Urinary bladder (tissue), 4 donors: ENCODE measurements at places on chromosomes 12 and 14.
A peak's percentile ranks its signal among the peaks of the same experiment; 100 is the strongest.

DNA sequence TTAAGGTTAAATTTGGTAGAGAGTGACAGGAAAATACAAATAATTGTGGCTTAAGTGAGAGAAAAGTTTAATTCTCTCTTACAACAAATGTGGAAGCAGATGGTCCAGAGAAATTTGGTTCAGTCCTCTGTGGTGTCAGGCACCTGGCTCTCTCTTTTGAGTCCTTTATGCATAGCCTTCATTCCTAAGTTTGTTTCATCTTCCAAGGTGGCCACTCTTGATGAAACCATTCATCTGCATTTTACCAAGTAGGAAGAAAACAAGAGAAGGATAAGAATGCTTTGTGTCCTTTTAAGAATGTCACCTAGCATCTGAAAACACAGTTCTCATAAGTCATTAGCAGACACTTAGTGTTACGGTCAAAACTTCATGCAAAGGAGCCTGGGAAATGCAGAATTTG lies 442.5 kb downstream of the CCER1 start:
- DNase-seq, result no peak

DNA sequence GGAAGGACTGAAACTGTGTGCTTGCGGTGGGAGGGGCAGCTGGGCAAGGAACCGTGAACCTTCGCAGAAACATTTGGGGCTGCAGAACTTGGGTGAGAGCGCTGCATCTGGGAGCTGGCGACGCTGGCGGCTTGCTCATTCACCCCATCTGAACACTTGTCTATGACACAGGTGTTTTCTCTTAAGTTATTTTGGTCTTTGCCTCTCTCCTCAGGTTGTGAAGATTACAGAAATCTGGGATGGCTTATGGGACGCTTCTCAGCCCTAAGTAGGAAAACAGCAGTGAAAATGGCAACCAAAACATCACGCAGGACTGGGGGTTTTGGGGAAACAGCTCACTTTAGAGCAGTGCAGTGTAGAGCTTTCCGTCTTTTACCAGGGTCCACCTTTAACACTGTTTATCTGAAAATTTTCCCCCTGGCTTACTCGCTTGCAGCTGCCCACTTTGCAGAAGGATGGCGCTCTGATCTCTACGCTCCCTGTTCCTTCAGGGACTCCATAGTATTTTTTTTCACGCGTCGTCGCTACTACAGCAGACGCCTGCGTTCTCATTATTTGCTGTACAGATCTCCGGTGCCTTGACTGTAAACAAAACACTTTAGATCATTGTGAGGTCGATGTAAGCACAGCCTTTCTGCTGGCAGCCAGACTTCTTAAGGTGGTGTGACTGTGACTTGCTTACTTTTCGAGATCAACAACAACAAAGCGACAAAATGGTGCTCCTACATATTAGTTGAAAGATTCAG lies 2.7 kb upstream of the CDKN1B start:
- no peak for DNase-seq

DNA sequence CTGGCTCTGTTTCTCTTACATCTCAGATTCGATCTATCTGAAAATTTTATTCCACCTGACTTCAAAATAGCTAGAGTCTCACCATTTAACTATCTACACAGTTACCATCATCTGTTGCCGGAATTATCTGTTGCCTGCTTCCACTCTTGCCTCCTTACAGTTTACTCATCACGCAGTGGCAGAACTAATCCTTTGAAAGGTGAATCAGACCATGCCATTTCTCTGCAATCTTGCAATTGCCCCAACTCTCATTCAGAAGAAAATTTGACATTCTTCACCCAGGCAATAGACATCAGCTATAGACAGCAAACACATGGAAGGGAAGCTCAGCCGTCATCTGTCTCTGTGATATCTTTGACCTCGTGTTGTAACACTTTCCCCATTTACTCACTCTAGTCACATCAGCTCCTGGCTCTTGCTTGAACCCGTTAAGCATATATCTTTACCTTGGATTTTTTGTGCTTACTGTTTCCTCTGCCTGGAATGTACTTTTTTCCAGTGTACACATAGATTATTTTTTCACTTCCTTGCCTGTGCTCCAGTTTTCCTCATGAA lies 85.5 kb downstream of the PDE3A start:
- DNase-seq, result no peak

GRCh38 chr12:83826112-83826511 lies 1086.5 kb downstream of the SLC6A15 start:
- no peak for DNase-seq

- no peak for DNase-seq
Observed at GRCh38 chr12:54725233-54725843, 77.2 kb upstream of the DCD start.

DNA sequence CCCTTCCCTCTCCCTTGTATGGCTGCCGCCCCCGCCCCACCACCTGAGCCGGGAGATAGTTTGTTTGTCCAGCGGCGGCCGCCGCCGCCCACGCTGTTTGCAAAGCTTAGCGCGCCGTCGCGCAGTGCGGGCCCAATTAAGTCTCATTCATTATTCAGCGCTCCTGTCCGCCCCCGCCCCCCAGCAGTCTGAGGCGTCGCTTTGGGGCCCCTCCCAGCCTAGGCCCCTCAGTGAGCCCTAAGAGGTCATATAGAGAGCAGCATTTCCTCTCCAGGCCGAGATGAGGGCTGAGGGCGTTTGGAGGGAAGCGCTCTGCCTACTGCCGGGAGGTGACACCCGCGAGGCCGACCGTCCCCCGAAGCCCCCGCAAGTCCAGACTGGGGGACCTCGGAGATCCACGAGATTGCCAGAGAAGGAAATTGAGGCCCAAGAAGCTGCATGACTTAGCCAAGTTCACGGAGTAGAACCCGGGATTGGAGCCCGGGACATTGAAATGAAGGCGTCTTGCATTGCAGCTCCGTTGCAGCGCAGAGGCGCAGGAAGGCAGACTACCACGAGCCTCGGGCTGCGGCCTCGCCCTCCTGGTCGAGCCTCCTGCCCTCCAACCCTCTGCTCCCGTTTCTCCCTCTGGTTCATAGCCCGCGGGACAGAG lies at the start of gene DNAJC22:
Gene DNAJC22, plus strand, starts transcription at position 230 of the 652 bp plus-strand sequence. CDS start 1,985 bp downstream, outside the sequence.
- DNase-seq, result no peak

DNA sequence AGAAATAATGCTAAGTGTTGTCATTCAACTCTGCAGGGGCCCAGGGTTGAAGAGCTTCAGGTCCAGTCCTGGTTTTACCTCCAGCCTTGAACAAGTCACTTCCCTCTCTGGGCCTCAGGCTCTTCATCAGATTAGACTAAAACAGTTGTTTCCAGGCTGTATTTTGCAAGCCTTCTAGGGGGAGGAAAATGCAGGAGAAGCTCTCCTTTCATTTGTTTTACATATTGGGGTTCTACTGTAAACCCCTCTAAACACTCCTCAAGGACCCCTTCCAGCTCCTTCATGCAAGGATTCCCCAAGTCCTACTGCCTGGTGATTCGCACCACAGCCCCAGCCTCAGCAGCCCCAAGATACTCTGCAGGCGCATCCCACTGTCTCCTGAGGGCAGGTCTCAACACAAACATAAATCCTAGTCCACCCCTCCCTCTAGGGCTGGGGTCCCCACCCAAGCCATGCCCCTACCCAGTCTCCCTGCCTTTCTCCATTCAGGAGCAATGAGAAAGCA lies 2.7 kb downstream of the SDR9C7 start:
- DNase-seq, result peak; percentile 29

- DNase-seq, result no peak
Observed at GRCh38 chr12:75635606-75636444, 124.4 kb upstream of the KRR1 start.

GRCh38 chr14:101927859-101928258 lies 36.5 kb upstream of the DYNC1H1 start:
- DNase-seq, result no peak

DNA sequence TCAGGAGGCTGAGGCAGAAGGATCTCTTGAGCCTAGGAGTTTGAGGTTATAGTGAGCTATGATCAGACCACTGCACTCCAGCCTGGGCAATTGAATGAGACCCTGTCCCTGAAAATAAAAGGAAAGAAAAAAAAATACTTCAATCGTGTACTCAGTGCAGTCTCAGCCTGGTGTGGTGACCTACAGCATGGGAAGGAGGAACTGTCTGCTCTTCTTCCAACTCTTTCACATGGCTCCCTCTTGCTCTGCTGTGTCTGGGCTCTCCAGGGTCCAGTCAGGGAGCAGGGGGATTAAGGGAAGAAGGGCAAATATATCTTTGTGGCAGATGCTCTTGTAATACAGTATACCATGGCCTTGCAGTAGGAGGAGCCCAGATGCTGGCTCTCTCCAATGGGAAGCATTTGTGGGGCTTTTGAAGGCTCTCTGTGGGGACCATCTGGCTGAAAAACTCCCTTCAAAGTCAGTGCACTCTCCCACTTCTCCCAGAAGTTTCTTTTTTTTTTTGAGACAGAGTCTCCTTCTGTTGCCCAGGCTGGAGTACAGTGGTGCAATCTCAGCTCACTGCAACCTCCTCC lies 76.6 kb upstream of the TMPO start:
- DNase-seq, result no peak

- DNase-seq, result no peak
Observed at GRCh38 chr12:79367032-79367589, 323.7 kb downstream of the PAWR start.

GRCh38 chr12:58907391-58907790 lies 12.9 kb downstream of the LRIG3 start:
- DNase-seq, result no peak

DNA sequence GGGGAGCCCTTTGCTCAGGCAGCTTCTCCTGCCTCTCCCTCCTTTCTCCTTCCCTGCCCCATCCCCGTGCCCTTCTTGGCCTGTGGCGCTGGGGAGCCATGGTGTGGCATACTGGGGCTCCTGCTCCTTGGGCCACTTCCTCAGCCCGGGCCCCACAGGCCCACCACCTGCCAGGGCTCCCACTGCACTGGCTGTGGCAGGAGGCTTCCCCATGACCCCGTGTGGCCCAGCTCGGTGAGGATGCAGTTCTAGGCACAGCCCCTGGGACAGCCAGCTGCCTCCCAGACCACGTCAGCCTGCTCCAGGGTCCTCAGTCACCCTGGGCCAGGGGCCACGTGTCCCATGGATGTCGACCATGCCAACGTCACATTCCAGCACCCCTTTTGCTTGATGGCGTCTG lies 13.0 kb upstream of the AMN start:
- DNase-seq, result no peak

- DNase-seq, result no peak
Observed at GRCh38 chr12:82290415-82290814, 67.8 kb downstream of the CCDC59 start.

GRCh38 chr14:42911642-42912041 lies 1305.0 kb downstream of the LRFN5 start:
- no peak for DNase-seq

- no peak for DNase-seq
Observed at GRCh38 chr12:5204271-5204670, 160.6 kb downstream of the KCNA5 start.

DNA sequence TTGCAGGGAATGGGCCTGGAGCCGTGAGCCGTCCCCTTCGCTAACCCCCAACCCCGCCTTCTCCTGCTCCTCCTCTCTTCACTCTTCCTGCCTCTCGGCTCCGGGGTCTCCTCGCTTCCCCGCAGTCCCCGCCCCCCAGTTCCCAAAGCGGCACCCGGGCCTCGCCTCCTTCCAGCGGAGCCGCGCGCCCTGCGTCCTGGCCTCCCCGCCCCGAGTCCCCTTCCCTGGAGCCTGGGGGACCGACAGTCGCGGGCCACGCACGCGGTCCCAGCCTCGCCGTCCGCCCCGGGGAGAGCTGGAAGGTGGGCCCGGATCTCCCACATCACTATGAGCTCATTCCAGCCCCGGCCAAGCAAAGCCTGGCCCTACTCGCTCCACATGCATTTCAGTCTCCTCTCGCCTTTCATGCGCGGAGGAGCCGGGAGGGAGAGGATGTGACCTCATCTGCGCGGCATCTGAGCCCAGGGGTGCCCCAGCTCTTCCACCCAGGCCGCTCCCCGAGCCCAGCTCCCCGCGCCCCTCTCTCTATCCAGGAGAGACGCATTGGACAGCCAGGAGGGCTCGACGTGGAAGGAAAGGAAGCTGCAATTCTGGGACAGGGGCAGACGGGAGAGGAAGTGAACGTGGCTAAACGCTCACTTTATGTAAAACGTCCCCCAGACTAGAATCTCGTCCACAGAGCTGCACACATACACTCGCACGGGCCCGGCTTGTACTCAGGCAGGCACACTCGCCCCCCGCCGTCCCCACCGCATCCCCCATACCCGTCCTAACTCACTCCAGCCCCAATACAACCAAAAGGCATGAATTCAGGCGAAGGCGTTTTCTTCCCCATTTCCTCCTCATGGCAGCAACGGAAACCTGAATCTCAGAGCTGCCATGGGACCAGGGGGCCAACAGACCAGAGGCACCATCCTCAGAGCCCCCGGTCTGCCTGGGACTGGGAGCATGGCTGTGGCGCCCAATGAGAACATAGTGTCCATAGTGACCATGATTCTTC lies 108.7 kb upstream of the CCND2 start:
- DNase-seq, result peak; percentile 71

- no peak for DNase-seq
Observed at GRCh38 chr12:2796187-2796666, 1.5 kb downstream of the FKBP4 start.

DNA sequence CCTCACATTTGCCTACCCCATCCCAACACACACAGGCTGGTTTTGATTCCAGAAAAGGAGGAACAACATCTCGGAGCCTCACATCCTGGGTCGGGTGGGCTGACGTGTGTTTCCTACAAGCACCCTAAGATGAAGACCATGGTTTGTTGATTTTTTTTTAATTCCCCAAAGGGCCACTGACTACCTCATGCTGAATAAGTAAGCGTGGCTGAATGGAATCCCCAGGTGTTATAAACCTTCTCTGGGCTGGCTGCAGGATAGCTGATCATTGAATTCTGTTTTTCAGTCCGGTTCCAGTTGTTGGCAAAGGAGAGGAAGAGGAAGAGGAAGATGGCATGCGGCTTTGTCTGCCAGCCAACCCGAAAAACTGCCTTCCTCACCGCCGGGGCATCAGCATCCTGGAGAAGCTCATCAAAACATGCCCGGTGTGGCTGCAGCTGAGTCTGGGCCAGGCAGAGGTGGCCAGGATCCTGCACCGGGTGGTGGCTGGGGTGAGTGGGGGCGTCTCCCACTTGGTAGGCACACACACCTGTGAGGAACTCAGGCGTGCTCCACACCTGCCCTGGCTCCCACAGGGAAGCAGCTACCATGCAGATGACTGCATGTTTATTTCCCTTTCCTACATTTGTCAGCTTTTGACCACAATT lies 42.0 kb downstream of the RIN3 start:
- DNase-seq, result no peak
